ENCODE measurements at places on chromosomes 4 and X. TPM values are rescaled to one million over a fixed set of nuclear protein-coding genes. Genes with fewer than 3 reads are reported as not detected.
A peak's percentile ranks its signal among the peaks of the same experiment; 100 is the strongest.

Gene TDO2
- polyA plus RNA-seq: 0.03 TPM

Gene FHDC1
- 0.29 TPM for polyA plus RNA-seq

Gene GPR50
- polyA plus RNA-seq: not detected

Gene TMEM31
- not detected for polyA plus RNA-seq

Gene YIPF7
- polyA plus RNA-seq: 0.46 TPM

Gene GPRIN3
- 3.0 TPM for polyA plus RNA-seq

Gene AR
- 1.7 TPM for polyA plus RNA-seq

Gene SLC6A14
- polyA plus RNA-seq: 0.01 TPM

Gene RHOXF1
- 1.2 TPM for polyA plus RNA-seq

Gene XG
- 0.29 TPM for polyA plus RNA-seq

- H3K4me1 ChIP-seq: peaks cover 14% of the 10 kb centered on the region
- H3K4me3 ChIP-seq: peak overlapping the region; percentile 55
- peak; percentile 25 for DNase-seq
- no peak overlapping the region for H3K27ac ChIP-seq
These were observed 1.7 kb downstream of the PPP2R2C start for GRCh38 chr4:6470502-6471306.

DNA sequence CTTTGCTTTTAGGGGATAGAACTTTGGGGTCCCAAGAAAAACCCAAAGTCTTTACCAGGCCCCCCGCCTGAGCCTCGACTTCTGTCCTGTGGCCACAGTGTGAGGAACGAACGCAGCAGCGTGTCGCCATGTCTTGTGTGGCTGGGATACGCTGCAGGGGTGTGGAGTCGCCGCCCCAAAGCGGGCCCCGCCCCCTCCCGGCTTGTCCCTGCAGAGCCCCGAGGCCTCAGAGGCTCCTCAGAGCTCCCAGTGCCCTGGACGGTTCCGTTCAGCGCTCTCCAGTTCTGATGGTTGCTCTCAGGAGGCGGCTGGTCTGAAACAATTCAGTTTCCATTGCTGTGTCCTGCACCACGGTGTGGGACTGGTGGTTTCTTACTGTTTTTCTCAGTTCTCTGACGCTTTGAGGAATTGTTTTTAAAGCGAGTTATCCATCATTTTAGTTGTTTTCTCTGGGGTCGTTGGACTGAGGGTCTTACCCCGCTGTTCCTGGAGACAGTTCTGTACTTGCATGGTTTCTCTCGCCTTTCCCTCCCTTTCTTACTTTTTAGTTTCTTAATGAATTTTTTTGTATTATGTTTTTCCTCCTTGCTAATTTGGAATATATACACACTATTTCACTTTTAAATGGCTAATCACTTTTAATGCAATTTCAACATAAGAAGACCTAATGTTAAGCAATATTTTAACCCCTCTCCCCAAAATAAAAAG lies 1.6 kb upstream of the IDUA start:
- H3K27ac ChIP-seq: no peak overlapping the region
- H3K4me1 ChIP-seq: peaks cover 4% of the 10 kb centered on the region
- no peaks in the 10 kb centered on the region for H3K27me3 ChIP-seq
- peak overlapping the region; percentile 30 for H3K4me3 ChIP-seq

- no peaks in the 10 kb centered on the region for H3K27me3 ChIP-seq
- no peaks in the 10 kb centered on the region for H3K36me3 ChIP-seq
- DNase-seq: peak; percentile 19
- peaks cover 12% of the 10 kb centered on the region for H3K4me1 ChIP-seq
- H3K4me3 ChIP-seq: peak overlapping the region; percentile 68
These were observed 105.8 kb downstream of the FAM53A start for GRCh38 chr4:1578251-1578773.

DNA sequence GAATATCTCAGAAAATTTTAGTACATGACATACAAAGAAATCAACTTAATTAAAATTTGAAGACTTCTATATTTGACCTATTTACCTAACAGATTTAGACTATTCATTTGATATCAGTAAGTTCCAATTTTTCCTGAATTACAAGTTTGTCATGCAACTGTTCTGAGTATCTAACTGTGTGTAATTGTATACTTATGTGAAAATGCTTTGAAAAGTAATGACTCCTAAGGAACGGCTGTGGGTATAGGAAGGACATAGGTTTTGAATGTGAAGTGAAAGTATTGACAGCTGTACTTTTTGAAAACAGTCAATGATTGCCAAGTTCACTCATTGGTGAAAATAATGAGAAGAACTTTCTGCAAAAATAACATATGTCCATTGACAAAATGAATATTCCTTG lies 2.9 kb downstream of the GRIA2 start:
- H3K27ac ChIP-seq: no peak overlapping the region
- no peak for DNase-seq
- no peak overlapping the region for H3K4me3 ChIP-seq
- no peaks in the 10 kb centered on the region for H3K36me3 ChIP-seq

GRCh38 chrX:152061083-152061482 lies 77.3 kb downstream of the MAGEA10 start:
- H3K36me3 ChIP-seq: no peaks in the 10 kb centered on the region
- no peak for DNase-seq
- H3K27me3 ChIP-seq: no peaks in the 10 kb centered on the region
- H3K27ac ChIP-seq: no peak overlapping the region
- H3K4me3 ChIP-seq: no peak overlapping the region

DNA sequence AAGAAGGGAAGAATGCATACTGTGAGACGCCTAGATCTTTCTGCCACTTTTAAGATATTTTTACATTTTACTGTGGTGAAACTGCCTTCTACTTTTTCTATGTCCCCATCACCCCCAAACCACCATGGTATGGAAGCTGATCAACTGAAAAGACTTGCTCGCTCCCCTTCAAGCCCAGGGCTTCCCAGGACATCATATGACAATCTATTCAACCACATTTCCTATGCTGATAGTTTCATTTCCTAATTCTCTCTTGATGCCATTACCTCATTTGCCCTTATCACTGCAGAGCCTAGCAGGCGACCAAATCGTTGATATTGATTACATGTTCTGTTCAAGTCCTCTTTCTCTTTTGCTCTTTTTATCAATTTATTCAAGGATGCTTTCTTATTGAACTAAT lies 40.1 kb upstream of the KLHL34 start:
- H3K36me3 ChIP-seq: no peaks in the 10 kb centered on the region
- no peaks in the 10 kb centered on the region for H3K27me3 ChIP-seq
- H3K4me1 ChIP-seq: no peaks in the 10 kb centered on the region
- no peak overlapping the region for H3K27ac ChIP-seq
- no peak for DNase-seq

DNA sequence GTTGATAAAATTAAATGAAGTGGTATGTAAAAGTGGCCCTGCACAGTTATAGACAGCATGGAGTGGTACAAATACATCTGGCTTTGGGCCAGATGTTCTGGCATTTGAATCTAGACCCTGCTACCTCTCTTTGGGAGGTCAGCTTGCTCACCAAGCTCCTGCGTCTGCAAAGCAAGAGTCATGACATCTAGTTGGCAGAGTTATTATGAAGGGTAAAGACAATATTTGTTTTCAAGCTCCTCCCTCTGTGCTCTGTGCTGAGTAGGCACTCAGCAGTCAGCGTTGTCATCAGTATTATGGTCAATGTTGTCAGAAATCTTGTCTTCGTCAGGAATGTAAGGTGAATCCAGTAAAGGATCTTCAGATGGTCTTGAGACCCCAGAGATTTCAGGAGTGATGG lies 55.8 kb downstream of the CCNI start:
- H3K36me3 ChIP-seq: peaks cover 24% of the 10 kb centered on the region
- no peak overlapping the region for H3K27ac ChIP-seq
- no peak overlapping the region for H3K4me3 ChIP-seq
- H3K4me1 ChIP-seq: no peaks in the 10 kb centered on the region
- H3K27me3 ChIP-seq: no peaks in the 10 kb centered on the region
- DNase-seq: no peak

- H3K4me3 ChIP-seq: no peak overlapping the region
- no peaks in the 10 kb centered on the region for H3K36me3 ChIP-seq
- H3K27me3 ChIP-seq: no peaks in the 10 kb centered on the region
These were observed 22.5 kb upstream of the SLC25A4 start for GRCh38 chr4:185120631-185120946.

DNA sequence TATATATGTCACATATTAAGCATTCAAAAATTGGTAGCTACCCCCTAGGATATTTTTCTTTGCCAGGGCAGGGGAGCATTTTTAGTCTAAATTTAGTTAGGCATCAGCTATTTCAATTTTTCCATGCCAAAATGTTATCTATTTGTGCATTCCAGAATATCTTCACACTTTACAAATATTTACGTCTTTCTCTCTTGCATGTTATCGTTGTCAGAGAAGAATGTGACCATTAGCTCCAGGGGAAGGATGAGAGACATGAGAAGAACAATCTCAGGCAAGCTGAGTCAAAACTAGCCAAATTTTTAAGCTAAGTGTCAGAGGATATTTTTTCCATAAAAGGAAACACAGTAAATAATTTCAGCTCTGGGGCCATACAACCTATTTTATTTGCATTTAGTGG lies 885.0 kb upstream of the EPHA5 start:
- H3K4me1 ChIP-seq: no peaks in the 10 kb centered on the region
- no peaks in the 10 kb centered on the region for H3K36me3 ChIP-seq
- no peak for DNase-seq

DNA sequence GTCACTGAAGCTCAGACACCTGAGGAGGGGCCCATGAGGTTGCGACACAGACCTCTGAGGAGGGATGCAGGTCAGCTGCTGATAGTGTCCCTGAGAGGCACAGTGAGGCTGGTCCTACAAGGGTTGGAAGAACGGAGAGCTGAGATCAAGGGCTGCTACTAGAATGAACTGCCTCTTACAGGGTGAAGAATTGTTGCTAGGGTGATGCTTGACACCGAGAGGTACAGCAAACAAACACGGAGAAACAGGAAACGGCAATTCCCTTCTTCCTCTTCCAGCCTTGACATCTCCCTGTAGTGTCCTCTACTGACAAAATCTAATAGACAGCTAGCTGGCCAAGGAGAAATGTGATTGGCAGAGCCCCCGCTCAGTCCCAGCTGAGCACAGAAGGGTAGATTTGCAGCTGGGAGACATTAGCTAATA lies 11.8 kb upstream of the HPGDS start:
- H3K27me3 ChIP-seq: no peaks in the 10 kb centered on the region
- no peaks in the 10 kb centered on the region for H3K4me1 ChIP-seq
- H3K36me3 ChIP-seq: no peaks in the 10 kb centered on the region
- H3K27ac ChIP-seq: no peak overlapping the region
- DNase-seq: no peak
- no peak overlapping the region for H3K4me3 ChIP-seq

DNA sequence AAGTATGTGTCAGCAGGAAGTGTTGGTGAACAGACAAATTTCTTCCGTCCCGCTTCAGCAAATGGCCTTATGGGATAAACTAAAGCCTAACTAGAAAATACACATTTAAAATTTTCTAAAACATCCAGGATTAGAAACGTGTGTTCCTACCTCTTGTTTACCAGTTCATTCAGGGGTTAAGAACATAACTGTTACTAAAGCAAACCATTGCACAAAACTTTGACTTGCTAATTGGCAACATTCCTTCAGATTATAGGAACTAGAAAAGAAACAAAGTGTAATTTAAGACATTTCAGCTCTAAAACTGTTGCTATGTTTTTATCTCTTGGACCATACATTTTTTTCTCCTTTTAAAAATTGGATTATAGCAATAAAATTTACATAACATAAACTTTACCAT lies 39.5 kb upstream of the CXCL13 start:
- no peak overlapping the region for H3K4me3 ChIP-seq
- no peak for DNase-seq
- no peak overlapping the region for H3K27ac ChIP-seq

- H3K4me3 ChIP-seq: no peak overlapping the region
- no peaks in the 10 kb centered on the region for H3K27me3 ChIP-seq
- no peak for DNase-seq
- no peak overlapping the region for H3K27ac ChIP-seq
These were observed 498.9 kb downstream of the INPP4B start for GRCh38 chr4:142347241-142347640.

DNA sequence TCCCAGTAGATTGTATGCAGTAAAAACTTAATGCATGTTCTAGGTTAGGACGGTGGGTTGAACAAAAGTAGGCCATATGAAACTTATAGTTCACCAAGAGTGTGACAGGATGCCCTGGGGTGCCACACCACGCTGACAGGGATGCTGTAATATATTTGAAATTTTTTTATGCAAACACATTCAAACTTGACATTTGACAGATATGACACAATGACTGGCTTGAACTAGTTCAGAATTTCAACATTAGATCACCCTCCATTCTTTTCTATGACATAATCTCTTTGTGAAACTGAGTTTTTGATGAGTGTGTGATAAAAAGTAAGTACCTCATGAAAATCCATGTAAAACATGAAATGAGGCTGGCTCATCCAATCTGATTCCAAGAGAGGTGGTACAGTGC lies 198.4 kb downstream of the PALLD start:
- no peaks in the 10 kb centered on the region for H3K4me1 ChIP-seq
- H3K36me3 ChIP-seq: peaks cover 32% of the 10 kb centered on the region
- H3K27ac ChIP-seq: peak overlapping the region; percentile 53
- H3K27me3 ChIP-seq: no peaks in the 10 kb centered on the region

DNA sequence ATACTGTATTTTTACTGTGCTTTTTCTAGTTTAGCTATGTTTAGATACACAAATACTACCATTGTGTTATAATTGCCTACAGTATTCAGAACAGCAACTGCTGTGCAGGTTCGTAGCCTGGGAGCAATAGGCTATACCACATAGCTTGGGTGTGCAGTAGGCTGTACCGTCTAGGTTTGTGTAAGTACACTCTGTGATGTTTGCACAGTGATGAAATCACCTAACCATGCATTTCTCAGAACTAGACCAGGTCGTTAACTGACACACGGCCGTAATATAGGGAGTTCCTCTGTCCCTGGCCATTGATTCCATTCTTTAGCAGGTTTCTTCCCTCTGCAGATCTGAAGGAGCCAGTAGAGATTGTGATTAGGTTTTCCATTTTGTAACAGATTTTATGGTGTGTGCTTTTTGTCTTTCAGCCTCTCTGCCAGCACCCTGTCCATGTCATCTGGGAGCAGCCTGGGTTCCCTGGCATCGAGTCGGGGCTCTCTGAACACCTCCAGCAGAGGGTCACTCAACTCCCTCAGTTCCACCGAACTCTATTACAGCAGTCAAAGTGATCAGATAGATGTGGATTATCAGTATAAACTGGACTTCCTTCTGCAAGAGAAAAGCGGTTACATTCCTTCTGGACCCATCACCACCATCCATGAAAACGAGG lies 59.5 kb downstream of the CLDN22 start:
- peaks cover 43% of the 10 kb centered on the region for H3K36me3 ChIP-seq
- DNase-seq: no peak
- peaks cover 8% of the 10 kb centered on the region for H3K4me1 ChIP-seq
- no peak overlapping the region for H3K4me3 ChIP-seq
- no peaks in the 10 kb centered on the region for H3K27me3 ChIP-seq

DNA sequence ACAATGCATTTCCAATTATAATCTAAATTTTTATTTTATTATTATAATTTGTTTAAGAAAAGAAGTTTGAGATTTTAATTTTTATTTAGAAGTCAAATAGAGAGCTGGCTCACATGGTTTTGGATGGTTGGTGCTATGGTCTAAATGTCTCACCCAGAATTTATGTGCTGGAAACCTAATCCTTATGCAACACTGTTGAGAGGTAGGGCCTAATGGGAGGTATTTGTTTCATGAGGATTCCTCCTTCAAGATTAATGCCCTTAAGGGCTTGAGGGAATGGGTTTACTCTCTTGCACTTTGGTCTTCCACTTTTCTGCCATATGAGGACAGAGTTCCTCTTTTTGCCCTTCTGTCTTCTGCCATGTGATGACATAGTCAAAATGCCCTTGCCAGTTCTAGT lies 960.5 kb upstream of the IGFBP7 start:
- H3K27me3 ChIP-seq: no peaks in the 10 kb centered on the region
- no peak for DNase-seq
- H3K27ac ChIP-seq: no peak overlapping the region

- no peaks in the 10 kb centered on the region for H3K36me3 ChIP-seq
- no peak overlapping the region for H3K27ac ChIP-seq
- H3K27me3 ChIP-seq: no peaks in the 10 kb centered on the region
- H3K4me1 ChIP-seq: no peaks in the 10 kb centered on the region
- DNase-seq: no peak
- H3K4me3 ChIP-seq: no peak overlapping the region
These were observed 29.5 kb downstream of the TMPRSS11A start for GRCh38 chr4:67933755-67934154.

All from heart right ventricle (tissue), 16 donors.